ENCODE measurements at places on chromosomes 4 and X.

- no peak for DNase-seq
These were observed 43.1 kb upstream of the AFF2 start for GRCh38 chrX:148457279-148457678.

- DNase-seq: no peak
These were observed 16.9 kb upstream of the LOC101059915 start for GRCh38 chrX:71650333-71650969.

GRCh38 chr4:176357359-176358082 lies 37.8 kb downstream of the SPCS3 start:
- no peak for DNase-seq

- DNase-seq: peak; percentile 36
These were observed 133.2 kb downstream of the ARHGAP6 start for GRCh38 chrX:11532291-11533078.

DNA sequence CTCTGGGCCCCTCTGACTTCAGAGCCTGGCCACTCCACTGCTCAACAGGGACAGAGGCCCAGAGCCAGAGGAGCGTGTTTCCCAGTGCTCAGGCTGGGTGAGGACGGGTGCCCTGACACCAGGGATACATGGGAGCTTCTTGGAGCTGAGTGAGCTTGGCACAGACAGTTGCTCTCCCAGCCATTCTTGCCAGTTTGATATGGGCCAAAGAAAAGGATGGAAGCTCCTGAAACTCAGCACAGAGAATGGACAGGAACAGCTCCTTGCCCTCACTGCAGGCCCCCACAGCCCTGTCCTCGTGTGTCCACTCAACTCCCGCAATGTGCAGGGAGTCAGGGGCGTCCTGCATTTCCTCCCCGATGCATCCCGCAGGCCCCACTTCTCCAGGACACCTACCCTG lies 38.8 kb downstream of the NSG1 start:
- DNase-seq: no peak

GRCh38 chr4:17092736-17093437 lies 194.4 kb upstream of the LDB2 start:
- DNase-seq: no peak

DNA sequence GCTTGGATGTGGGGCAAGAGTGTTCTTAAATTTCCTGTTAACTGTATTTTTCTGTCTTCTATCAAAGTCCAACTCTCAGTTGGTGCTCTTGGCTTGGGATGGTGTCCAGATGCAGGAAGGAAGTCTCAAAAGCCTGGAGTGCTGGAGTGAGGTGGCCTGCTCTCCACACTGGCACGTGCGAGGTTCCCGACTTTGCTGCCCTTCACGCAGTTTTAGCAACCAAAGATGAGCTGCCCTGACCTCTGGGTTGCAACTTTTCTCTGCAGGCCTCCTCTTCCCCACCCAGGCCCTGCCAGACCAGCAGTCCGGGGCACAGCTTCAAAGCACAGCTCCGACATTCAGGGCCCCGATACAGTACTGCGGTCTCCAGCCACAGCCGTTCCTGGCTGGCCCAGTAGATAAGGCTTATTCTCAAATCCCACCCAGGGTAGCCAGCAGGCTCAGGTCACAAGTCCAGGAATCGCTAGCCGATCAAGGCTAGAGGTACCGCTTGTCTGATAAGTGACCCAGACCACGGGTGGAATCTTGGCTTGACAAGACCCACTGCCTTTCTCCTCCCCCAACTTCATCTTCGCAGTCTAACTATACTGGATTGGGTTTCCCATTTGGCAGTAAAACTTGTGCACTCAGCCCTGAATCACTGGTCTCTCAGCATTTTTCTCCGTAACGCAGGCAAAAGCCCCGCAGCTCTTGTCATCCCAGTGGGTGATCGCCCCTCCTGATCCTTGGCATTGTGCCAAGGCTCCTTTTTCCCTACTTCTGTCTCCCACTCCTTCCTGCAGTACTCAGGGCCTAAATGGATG lies 21.8 kb upstream of the JADE1 start:
- DNase-seq: peak; percentile 81

GRCh38 chrX:150324035-150324728 lies 38.9 kb upstream of the MAMLD1 start:
- DNase-seq: peak; percentile 83

GRCh38 chrX:72604112-72604511 lies 31.5 kb upstream of the HDAC8 start:
- no peak for DNase-seq

DNA sequence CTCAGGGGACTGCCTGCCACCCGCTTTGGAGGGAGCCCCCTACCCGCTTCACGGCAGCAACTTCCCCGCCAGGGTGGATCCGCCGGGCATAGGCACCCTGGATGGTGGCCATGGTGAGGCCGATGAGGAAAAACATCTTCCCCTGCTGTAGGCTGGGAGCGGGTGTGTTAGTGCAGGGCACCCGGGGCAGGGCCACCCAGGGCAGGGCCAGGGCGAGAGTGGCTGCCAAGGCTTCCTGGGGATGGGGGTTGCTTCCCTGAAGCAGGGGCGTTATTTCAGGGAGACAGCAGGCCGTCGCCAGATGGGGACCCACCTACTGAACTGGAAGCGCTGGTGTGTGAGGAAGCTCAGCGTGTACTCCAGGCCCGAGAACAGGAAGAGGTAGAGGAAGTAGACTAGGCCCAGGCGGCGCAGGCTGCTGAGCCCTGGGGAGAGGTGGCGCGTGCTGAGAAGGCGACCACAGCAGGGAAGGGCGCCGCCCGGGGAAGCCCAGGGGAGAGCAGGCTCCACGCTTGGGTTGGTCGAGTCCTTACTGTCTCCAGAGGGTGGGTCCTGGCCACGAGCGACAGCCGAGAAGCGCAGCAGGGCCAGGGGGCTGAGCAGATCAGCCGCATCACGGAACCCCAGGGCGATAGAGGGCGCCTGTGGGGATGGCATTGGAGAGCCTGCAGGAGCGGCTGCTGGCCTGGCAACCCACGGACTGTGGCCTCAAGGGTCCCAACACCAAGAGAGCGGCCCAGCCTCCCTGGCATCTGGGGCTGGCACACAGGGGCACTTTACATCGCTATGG lies 31.5 kb downstream of the NOP14 start:
- DNase-seq: no peak

GRCh38 chr4:152068866-152069265 lies 308.1 kb upstream of the GATB start:
- DNase-seq: no peak

DNA sequence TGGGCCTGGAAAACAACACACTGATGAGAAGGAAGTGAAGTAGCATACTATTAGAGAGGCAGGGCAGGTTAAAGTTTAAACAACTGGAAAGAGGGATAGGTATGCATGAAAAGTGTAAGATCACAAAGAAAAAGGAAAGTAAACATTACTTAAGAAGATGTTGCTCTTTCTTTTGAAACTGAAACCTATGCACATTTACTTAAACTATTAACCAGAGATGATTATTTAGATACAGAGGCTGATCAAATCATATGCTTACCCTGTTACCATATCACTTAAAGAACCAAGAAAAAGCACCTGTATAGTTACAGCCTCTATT lies 37.8 kb downstream of the NAP1L5 start:
- no peak for DNase-seq

GRCh38 chrX:125402807-125403206 lies 83.1 kb downstream of the TEX13C start:
- DNase-seq: no peak

DNA sequence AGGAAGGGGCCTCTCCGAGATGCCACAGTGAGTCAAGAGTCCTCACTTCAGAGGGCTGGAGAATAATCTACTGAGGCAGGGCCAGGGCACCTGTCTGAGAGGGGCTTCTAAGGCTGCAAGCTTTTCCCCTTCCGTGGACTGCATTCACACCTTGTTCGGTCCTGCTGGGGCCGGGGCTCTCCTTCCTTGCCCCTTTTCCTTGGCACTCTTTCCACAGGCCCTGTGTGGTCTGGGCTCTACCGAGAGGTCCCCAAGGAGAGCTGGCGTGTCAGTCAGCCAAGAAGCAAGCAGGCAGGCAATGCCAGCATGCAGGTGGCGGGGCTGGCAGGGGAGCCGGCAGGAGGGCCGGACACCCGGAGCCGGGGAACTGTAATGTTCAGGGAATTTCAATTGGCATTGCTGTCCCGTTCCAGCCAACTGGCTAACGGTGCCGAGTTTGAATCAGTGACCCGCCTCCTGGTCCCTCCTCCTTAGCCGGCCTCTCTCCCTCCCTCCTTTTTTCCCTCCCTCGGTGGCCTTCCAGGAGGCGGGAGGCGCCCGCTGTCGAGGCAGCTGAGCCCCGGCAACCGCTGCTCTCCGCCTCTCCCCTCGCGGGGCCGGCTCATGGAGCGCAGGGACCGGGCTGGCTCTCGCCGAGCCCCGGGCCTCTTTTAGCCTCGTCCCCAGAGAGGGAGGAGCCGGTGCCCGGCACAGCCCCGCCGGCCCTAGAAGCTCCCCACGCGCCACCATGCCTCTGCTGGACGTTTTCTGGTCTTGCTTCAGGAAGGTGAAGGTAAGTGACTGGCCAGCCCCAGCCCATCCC lies at the start of gene STARD8:
STARD8 (plus strand) TSS at position 511 of the 802 bp plus-strand sequence; CDS start at position 728, 217 bp downstream.
- peak; percentile 42 for DNase-seq

- peak; percentile 9 for DNase-seq
These were observed 43.7 kb downstream of the MAGEA9 start for GRCh38 chrX:149825424-149825823.

GRCh38 chrX:3697220-3697684 lies 16.2 kb downstream of the PRKX start:
- no peak for DNase-seq

DNA sequence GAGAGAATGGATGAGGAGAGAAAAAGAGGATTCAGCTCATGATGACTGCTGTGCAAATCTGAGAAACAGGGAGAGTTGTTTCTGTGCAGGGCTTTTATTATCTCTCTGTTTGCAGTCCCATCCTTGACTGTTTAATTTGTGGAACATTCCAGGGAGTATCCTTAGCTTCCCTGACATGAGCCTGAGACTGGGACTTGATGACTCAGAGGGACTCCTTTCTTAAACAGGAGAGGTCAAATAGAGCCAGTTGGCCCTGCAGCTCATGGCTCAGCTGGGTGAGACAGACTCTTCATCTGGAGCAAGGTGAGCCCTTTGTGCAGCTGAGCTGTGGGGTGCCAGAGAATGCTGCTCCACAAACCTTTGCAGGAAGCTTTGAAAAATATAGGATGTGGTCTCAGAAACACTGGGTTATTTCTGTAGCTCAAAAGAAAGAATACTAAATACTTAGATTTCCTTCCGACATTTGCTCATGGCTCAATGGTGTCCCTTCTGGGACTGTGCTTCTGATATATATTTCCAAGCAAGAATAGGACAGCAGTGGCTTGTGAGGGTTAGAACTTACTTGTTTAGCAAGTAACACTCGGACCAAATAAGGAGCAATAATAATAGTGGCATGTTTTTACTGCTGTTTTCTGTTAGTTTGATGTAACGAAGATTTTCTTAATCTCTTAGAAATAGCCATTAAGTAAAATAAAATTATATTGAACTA lies 14.5 kb downstream of the ARHGAP24 start:
- DNase-seq: peak; percentile 44

- DNase-seq: no peak
These were observed 246.3 kb upstream of the ANKRD50 start for GRCh38 chr4:124958847-124959246.

- DNase-seq: no peak
These were observed 415.3 kb upstream of the TECRL start for GRCh38 chr4:64824591-64824990.

GRCh38 chrX:119784747-119785446 lies 6.5 kb downstream of the RPL39 start:
- peak; percentile 22 for DNase-seq

DNA sequence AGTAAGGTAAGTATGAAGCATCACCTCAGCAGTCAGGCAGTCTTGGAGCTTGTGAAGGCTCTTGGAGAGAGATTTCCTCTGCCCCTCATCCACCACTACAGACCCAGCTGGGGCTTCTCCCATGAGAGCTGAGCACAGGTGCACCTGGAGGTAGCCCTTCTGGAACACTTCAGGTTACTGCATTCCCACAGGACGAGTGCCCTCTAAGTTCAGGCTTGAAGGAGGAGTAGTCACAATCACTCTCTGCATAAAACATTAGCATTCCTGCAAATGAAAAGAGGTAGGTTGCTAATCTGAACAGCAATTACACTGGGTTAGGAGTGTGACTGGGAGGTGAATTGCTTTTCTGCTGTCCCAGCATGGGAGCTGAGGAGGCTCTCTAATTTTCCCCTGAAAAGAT lies 308.8 kb downstream of the TEX13C start:
- DNase-seq: no peak

GRCh38 chr4:180304321-180304720 lies 1938.9 kb upstream of the TENM3 start:
- DNase-seq: no peak

DNA sequence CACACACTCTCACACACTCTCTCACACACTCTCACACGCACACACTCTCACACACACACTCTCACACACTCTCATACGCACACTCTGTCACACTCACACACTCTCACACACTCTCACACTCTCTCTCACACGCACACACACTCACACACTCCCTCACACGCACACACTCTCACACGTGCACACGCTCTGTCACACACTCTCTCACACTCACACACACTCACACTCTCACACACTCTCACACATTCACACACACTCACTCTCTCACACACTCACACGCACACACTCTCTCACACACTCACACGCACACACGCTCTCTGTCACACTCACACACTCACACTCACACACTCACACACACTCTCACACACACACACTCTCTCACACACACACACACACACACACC lies 43.0 kb upstream of the DCTD start:
- no peak for DNase-seq

DNA sequence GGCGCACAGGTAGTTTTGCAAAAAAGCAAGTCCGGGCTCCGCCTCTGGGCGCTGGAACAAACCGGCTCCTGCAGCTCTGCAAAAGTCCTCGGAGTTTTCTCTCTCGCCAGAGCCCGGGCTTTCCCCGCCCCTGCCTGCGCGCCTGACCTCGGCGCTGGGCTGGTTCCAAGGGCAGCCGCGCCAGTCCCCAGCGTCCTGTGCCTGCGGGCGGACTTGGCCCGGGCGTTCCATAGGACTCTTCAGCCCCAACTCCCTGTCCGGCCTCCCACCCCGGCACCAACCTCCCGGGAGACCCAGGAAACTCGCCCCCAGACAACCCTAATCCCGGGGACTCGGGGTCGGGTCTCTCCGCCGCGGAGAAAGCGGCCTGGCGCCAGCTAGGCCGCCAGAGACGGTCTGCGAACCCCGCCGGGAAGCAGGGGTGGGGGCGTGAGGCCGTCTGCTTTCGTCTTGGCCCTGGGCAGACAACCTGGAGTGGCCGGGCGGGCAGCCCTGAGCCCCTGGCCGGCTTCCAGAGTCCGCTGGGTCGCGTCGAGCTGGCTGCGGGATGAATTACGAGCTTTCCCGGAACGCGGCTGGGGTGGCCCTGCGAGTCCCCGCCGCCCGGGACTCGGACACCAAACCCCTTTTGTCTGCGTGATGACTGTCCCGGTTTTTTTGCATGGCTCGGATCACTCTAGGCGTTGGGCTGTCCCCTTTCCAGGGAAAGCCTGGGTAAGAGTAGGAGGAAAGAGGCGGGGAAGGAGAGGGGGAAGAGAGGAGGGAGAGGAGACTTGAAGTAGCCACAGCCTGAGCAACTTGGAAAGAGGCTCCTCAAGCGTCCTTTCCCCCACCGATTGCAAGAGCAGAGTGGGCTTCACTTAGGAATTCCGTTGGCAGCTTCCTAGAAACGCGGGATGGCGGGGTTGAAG lies 916 bp downstream of the MXRA5 start:
- DNase-seq: peak; percentile 43

GRCh38 chr4:39044956-39045826 lies 13.0 kb upstream of the TMEM156 start:
- peak; percentile 34 for DNase-seq

Data from fibroblast of the aortic adventitia (primary cell).